ENCODE measurements at places on chromosomes 5 and 9.
A peak's percentile ranks its signal among the peaks of the same experiment; 100 is the strongest.

GRCh38 chr9:91678807-91679580 lies 255.4 kb upstream of the NFIL3 start:
- DNase-seq: no peak

- DNase-seq: no peak
These were observed 308.8 kb upstream of the DMRT1 start for GRCh38 chr9:532707-533106.

- no peak for DNase-seq
These were observed 15.9 kb upstream of the GPX3 start for GRCh38 chr5:151004499-151004898.

DNA sequence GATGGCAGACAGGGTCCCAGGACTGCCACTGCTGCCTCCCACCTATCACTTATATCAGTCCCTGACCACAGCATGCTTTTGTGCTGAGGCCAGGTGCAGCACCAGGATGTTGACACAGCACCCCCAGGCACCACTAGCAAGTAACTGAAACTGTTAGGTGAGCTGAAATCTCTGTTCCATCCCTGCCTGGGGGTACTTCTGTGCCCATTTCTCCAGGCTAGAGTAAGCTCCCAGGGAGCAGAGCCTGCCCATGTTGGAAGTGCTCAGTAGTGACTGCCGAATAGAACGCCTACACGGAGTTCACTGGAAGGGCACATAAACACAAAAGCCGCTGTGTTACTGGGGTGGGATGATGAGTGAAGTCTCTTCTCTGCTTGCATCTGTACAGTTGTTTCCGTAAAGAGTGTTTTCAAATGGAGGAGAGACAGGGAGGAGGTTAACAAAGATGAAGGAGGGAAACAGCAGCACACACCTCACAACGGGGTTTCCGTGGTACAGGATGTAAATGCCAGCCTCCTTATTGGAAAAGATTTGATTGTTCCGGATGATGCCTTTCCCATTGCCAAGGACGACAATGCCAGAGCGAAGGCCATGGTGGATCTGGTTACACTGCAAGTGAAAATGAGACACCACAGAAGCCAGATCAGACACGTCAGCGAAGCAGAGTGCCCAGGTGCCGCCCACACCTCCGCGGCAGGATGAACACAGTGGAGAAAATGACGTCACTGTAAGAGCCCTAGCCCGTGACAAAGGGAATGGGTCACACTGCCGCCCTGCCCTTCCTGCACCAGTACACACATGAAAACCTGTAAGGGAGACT lies 43.1 kb downstream of the POLR1E start:
- DNase-seq: peak; percentile 66

GRCh38 chr9:37293664-37294524 lies 128.6 kb upstream of the GRHPR start:
- DNase-seq: no peak

DNA sequence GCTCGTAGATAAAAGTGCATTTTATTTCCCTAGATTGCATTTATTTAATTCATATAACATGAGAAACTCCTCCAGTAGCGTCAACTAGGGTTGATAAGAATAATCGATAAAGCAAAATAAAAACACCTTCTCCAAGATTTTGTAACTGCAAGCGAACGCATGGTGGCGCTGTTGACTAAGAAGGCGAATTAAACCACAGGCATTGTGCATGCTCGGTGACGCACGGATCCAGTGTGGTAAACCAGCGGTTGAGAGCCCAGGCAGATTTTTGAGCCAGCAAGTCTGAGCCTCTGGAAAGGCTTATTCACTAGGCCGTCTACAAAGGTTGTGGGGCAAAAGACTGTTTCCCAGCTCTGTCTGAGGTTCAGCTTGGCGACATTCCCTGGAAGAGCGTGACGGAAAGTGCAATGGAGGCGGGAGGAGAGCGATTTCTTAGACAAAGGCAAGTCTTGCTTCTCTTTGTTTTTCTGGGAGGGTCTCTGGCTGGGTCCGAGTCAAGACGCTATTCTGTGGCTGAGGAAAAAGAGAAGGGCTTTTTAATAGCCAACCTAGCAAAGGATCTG lies at the start of gene PCDHB3:
TSS of gene PCDHB3 (plus strand) at position 231 of the 563 bp plus-strand sequence. CDS start at position 408, 177 bp downstream.
- peak; percentile 35 for DNase-seq

DNA sequence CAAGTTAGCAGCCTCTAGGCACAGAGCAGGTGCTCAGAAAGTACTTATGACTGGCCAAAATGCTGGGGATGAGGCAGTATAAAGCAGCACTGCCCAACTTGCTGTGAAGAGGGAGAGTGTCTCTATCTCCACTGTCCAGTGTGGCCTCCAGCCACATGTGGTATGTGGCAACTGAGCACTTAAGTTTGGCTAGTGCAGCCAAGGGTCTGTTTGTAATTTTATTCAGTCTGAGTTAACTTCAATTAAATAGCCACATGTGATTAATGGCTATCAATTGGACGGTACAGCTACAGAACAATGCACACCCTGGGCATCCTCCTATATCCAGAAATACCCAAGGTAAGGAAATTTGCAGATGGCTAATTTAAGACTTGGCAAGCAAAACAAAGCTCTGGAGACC lies 26.9 kb downstream of the ROR2 start:
- no peak for DNase-seq

DNA sequence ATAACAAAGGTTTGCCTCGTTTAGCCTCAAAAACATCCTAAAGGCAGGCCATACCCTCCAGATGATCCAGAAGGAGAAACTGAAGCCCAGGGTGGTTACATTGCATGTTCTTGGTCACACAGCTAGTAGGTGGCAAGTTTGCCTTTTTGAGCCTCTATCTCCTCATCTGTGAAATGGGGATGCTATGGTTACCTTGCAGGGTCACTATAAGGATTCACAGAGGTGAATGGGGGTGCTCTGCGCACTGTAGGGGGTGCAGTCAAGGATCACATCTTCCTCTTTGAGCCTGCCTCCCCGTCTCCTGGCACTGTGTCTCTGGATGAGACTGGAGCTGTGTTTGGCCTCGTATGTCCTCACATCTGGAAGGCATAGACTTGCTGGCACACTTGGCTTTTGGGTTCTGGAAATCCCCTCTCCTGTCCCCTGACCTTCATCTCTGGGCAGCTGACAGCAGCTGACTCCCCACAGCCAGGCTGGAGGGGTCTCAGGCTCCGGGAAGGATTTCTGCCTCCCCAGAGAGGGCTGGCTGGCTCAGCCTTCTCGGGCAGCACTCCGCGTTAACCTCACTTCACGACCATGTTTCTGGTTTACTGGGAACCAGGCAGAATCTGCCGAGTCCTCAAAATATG lies 167.7 kb downstream of the RGS3 start:
- no peak for DNase-seq

- no peak for DNase-seq
These were observed 650.8 kb downstream of the IRX1 start for GRCh38 chr5:4246447-4246846.

GRCh38 chr5:72255237-72255636 lies 64.8 kb downstream of the MRPS27 start:
- no peak for DNase-seq

DNA sequence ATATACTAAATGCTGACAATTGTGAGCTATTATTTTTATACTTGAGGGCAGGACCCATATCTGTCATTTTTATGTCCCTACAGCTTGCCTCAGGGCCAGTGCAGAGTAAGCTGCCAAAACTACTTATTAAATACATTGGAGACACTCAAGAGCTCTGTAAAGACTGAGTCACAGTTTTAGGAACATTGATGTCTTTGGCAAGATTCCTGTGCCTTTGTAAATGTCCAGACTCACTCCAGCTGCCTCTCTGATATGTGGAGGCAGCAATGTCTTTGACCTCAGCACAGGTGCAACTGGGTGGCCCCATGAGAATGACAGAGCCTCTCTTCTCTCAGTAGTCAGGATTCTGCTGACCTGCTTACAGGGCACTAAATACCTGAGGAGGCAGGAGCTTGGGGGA lies 363.2 kb downstream of the OSTF1 start:
- no peak for DNase-seq

- no peak for DNase-seq
These were observed 156.1 kb upstream of the DAB2 start for GRCh38 chr5:39580702-39581453.

- no peak for DNase-seq
These were observed 17.7 kb downstream of the CMBL start for GRCh38 chr5:10289991-10290390.

DNA sequence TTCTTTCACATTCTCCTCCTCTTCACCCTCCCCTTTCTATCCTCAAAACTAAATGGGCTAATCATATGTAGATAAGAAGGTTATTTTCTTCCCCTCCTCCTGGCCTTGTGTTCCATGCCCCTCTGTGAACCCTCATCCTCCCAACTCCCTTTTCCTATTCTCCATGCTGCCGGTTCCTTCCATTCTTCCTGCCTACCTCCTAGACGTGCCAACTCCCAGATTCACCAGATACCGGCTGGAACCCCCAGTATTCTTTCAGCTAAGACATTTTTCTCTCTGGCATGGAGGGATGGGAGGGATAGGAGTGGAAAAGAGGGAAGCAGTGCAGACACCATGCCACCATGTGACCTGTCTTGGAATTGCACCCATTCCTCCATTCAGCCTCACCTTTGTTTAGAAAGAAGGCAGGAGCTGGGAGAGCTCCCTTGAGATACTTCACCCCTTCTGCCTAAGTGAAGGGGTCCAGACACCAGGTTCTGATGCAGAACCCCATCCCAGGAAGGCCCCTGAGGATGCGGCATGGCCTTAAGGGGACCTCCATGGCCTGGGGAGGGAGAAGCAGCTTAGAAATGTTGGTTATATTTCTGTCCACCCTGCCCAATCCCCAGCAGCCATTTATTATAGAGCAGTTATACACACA lies 4.8 kb downstream of the DNAJB5 start:
- no peak for DNase-seq

DNA sequence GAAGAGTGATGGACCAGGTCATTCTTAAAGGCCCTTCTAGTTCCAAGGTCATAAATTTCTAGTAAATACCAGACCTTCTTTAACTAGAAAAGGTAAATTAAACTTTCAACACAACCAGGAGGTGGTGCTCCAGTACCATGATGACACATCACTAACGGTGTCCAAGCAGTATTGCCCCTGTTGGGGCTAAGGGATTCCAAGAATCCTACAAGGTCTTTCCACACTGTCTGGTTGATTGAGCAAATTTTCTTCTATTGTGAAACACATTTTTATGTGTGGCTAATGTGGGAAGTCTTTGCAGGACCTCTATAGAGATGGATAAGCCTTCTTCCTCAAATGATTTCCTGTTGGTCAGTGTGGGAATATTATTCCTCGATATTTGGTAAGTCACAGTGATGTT lies 459.6 kb upstream of the PAPPA start:
- no peak for DNase-seq

DNA sequence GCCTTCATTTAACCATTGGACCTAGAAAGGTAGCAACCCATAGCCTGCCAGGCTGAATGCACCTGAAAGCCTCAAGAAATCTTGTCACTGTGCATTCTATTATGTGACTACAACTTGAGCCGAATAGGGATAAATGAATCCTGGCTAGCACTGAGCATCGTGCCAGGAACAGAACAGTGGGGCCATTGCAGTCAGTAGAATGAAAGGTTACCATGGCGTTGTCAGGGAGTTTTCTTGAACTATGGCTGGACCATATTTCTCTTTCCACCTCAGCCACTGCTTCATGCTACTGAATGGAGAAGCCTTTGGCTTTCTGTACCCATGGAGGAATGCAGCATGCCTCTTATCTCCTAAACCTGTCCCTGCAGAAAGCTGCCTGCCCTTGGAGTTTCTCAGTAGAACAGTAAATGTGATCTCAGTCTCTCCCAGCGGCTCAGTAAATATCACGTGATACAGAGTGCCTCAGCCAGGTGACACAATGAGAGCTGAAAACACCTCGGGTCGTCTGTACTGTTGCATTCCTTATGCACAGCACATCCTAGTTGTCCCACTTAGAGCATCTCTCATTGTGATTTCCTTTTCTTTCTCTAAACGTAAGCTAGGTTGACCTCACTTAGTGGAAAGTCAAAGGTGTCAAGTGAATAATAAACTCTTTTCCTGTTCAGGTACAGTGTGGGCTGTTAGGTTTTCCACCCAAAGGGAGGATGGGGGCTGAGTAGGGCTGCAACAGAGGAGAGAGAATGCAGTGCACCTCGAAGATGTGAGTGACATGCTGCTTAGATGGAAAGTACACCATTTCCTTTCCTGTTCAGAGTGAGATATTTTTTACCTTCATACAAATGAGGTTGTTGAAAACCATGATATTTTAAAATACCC lies 115.3 kb downstream of the MACIR start:
- no peak for DNase-seq

- no peak for DNase-seq
These were observed 63.6 kb downstream of the INIP start for GRCh38 chr9:112654282-112654681.

DNA sequence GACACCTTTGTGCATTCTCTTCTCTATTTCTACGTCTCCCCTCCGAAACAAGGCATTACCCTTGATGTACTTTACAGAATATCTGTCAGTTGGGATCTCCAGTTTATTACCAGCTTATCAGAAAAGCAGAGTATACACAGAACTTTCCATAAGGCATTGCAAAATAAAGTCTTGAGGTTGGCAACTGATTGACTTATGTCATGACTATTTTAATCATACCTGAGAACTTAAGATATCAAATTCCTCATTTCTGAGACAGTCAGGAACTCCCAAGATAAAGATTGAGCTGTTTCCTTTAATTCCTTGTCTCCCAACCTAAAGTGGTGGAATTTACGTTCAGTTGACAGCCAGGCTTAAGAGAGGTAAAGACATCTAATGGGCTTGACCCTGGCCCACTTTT lies 110.9 kb downstream of the MEF2C start:
- no peak for DNase-seq

GRCh38 chr5:68408345-68408871 lies 192.9 kb downstream of the PIK3R1 start:
- DNase-seq: no peak

- DNase-seq: no peak
These were observed 96.8 kb downstream of the OR2K2 start for GRCh38 chr9:111232997-111233790.

DNA sequence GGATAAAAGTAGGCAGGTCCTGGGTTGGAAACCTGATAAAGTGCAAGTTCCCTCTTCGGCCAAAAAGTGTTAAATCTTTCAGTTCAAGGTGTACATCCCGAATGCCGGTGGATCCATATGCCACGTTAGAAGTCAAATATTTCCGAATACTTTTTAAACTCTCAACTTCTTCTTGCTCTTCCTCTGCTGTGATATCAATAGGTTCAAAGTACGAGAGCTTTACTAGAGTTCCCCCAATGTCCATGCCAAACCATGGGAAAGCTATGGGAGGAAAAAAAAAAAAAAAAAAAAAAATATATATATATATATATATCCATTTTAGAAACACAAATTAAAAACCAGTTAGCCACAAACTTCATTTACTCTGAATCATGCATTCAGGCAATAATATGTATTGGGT lies 10.4 kb downstream of the PANK3 start:
- no peak for DNase-seq

GRCh38 chr9:117732494-117732893 lies 28.3 kb downstream of the TLR4 start:
- DNase-seq: no peak

DNA sequence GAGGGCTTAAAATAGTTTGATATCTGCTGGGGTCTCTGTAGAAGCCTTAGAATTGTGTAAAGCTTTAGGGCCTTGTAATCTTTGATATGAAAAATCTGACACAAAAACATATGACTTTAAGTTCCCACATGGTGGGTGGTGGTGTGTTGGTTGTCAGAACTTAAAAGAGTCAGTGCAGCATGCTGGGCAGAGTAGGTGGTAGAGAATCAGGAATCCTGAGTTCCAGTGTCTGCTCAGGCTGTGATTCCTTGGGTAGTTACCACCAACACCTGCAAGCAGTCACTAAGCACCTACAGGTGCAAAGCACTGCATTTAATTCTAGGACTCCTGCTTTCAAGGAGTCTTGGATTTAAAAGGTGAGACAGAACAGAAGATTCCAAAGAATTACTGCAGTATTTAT lies 144.6 kb downstream of the ACER2 start:
- DNase-seq: no peak

- DNase-seq: no peak
These were observed 6.8 kb upstream of the ZNF79 start for GRCh38 chr9:127417131-127418036.

All from activated T-cell treated with anti-CD3 and anti-CD28 coated beads for 48 hours (primary cell).